ENCODE measurements at places on chromosomes 13 and 19. TPM values are rescaled to one million over a fixed set of nuclear protein-coding genes. Genes with fewer than 3 reads are reported as not detected.

The CABP5 gene
- total RNA-seq = not detected

The FRY gene
- total RNA-seq = 68.8 TPM

The ZNF682 gene
- 9.4 TPM for total RNA-seq

The KLF1 gene
- not detected for total RNA-seq

The FBXO46 gene
- 19.4 TPM for total RNA-seq

The PROZ gene
- not detected for total RNA-seq

The FUT6 gene
- total RNA-seq = not detected

The SWSAP1 gene
- total RNA-seq = 2.6 TPM

The VSTM2B gene
- not detected for total RNA-seq

The CD22 gene
- 1.3 TPM for total RNA-seq

The F2RL3 gene
- 0.07 TPM for total RNA-seq

The XPO4 gene
- 23.4 TPM for total RNA-seq

DNA sequence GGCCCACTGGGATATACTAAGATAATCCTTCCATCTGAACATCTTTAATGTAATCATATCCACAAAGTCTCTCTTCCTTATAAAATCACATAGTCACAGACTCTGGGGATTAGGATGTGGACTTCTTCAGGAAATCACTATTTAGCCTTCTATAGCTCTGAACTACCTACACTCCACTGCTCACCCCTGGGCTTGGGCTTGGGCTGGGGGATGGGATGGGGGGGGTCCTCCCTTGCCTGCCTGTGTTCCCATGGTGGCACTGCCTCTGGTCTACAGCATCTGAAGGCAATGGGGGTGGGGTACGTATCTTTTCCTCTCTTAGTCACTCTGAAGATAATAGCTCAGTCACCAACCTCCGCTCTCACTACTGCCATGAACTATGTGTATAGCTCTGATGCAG lies 67.8 kb upstream of the SERTM1 start:
- DNase-seq = no peak

DNA sequence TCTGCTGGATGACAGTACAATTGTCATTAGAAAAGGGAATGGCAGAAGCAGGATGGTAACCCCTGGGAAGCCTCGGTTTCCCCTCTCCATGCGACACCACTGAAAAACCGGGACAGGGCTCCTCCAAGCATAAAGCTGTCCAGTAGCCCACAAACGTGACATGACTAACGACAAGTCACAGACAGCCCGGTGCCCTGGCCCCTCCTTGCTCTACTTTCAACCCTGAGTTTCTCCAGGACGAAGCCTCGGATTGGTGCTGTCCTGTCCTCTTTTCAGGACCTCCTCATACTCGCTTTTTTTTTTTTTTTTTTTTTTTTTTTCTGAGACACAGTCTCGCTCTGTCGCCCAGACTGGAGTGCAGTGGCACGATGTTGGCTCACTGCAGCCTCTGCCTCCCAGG lies 16.3 kb downstream of the DPP9 start:
- no peak for DNase-seq

DNA sequence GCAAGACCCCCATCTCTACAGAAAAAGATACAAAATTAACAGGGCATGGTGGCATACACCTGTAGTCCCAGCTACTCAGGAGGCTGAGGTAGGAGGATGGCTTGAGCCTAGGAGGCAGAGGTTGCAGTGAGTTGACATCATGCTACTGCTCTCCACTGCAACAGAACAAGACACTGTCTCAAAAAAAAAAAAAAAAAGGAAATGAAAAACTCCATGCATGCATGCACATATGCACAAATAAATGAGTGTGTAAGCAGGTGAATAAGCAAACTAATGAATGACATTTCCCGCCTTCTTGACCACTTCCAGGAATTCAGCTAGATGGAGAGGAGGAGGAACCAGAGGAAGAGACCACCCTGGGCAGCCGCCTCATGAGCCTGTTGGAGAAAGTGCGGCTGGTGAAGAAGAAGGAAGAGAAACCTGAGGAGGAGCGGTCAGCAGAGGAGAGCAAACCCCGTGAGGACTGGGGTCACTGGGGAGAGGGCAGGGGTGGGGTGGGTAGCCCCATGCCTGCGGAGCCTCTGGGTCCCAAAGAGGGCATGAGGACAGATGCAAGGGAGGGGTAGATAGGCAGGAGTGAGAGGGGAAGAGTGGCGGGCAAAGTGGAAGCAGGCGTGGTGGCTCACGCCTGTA lies 58.8 kb downstream of the RYR1 start:
- DNase-seq = no peak

GRCh38 chr19:18464646-18465045 lies 26.7 kb upstream of the ISYNA1 start:
- no peak for DNase-seq

GRCh38 chr19:27745978-27746542 lies 1466.9 kb downstream of the UQCRFS1 start:
- no peak for DNase-seq

- no peak for DNase-seq
Observed at GRCh38 chr13:107351305-107351704, 783.4 kb upstream of the ARGLU1 start.

GRCh38 chr13:79451500-79451962 lies 29.4 kb upstream of the NDFIP2 start:
- peak; percentile 67 for DNase-seq

DNA sequence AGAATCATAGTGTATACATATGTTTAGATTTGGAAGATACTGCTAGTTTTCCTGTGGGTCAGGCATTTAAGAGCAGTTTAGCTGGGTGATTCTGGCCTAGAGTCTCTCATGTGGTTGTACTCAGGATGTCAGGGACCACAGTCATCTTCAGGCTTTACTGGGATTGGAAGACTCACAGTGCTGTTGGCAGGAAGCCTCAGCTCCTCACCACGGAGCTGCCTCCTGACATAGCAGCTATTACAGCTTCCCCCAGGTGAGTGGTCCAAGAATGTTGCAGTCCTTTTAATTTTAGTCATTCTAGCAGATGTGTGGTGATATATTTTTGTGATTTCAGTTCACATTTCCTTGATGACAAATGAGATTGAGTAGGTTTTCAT lies 16.9 kb upstream of the GPR18 start:
- DNase-seq = no peak

DNA sequence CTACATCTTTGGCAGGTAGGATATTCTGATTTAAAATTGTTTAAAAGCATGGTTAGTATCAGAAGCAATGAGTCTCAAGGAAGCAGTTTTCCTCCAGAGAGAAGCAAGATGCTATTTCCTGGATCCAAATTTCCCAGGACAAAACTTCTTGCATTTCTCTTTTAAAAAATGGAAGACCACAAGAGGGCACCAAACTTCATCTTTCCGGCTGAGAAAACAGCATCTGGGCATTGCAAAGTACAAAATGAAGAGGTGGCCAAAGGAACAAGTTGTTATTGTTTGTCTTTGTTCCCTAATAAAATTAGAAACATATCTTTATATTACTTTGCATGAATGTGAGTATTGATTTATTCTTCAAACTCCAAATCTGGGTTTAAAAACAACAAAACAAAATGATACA lies 60.0 kb upstream of the LRCH1 start:
- DNase-seq = no peak

DNA sequence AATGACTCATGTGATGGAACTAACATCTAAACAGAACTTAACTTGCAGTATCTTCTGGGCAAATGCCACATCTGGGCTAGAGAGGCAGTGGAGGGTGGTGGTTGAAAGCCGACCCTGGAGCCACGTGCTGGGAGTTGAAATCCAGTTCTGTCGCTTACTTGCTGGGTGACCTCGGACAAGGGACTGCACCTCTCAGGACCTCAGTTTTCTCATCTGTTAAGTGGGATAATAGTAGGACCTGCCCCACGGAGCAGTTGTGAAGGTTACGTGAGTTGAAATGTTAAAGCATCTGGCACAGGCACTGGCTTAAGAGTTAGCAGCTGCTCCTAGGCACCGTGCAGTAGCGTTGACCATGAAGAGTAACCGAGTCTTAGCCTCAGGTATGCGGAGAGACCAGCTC lies 76.1 kb downstream of the SIPA1L3 start:
- DNase-seq = no peak

- DNase-seq = no peak
Observed at GRCh38 chr13:43129511-43130110, 106.2 kb downstream of the DNAJC15 start.

- DNase-seq = no peak
Observed at GRCh38 chr13:20424949-20425348, 100.7 kb downstream of the CRYL1 start.

DNA sequence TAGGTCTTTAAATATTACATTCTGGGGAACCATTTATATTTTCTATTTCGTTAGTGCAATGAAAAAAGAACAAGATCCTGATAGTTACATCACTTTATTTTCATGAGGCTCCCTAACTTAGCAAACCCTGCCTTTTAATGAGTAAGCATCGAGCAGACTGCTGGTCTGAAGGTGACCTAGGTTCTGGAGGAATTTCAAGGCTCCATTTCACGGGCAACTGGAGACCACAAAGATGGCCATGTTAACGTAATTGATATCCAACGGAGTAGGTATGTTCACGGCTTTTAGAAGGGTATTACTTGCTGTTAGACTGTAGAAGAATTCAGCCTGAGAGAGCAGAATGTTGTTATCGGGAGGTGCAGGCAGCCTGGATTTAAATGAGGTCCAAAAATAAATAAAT lies 1597.6 kb downstream of the EFNB2 start:
- DNase-seq = no peak

DNA sequence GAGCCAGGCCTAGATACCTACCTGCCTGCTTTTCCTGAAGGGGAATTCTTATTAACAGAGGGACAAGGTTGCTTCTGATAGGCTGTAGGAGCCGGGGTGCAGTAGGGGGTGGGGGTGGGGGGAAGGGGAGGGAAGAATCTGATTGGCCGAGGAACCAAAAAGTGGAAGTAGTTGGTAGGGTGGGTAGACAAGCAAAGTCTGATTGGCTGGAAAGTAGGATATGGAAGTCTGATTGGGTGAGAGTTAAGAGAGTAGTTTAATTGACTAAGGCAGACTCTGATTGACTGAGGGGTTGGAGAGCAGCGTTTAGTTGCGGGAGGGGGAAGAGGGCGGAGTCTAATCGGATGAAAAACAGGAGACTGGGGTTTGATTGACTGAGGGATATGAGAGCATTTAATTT lies 9.4 kb upstream of the CYP4F22 start:
- DNase-seq = no peak

DNA sequence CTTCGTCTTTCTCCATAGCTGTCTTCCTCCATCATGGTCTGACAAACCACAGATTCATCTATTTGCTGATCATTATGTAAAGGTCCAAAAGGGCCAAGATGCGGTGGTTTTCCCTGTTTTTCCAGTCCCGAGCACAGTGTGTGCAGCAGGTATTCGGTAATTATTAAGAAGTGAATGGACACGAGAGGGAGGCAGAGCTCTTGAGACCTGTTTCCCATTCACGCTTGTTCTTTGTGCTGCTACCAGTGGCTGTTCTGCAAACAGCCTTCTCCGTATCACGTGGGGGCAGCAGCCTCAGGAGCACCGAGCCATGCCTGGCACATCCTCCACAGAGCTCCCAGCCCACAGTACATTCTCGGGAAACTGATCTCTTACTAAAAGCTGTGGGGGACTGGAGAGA lies 50.3 kb downstream of the CCDC70 start:
- no peak for DNase-seq

GRCh38 chr13:103614761-103615160 lies 548.5 kb upstream of the SLC10A2 start:
- DNase-seq = no peak

DNA sequence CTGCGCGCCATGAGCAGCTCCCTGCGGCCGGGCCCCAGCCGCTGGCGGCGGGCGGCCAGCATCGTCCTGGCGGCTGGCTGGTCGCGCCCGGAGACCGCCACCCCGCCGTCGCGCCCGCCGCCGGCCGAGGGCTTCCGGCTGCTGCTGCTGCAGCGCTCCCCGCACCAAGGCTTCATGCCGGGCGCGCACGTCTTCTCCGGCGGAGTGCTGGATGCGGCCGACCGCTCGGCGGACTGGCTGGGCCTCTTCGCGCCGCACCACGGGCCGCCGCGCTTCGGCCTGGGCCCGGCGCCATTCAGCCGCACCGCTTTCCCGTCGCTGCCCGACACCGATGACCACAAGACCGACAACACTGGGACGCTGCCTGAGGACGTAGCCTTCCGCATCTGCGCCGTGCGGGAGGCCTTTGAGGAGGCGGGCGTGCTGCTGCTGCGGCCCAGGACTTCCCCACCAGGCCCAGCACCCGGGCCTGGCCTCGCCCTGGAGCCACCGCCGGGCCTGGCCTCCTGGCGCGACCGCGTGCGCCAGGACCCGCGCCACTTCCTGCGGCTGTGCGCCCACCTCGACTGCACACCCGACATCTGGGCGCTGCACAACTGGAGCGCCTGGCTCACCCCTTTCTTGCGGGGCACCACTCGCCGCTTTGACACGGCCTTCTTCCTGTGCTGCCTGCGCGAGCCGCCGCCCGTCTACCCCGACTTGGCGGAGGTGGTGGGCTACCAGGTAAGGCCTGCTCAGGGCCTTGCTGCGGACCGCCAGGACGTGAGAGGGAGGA lies 518 bp downstream of the NUDT19 start:
- DNase-seq = peak; percentile 31

- DNase-seq = peak; percentile 26
Observed at GRCh38 chr13:24709186-24709913, 29.1 kb downstream of the ATP12A start.

GRCh38 chr13:98889419-98890085 lies 88.3 kb downstream of the DOCK9 start:
- no peak for DNase-seq

DNA sequence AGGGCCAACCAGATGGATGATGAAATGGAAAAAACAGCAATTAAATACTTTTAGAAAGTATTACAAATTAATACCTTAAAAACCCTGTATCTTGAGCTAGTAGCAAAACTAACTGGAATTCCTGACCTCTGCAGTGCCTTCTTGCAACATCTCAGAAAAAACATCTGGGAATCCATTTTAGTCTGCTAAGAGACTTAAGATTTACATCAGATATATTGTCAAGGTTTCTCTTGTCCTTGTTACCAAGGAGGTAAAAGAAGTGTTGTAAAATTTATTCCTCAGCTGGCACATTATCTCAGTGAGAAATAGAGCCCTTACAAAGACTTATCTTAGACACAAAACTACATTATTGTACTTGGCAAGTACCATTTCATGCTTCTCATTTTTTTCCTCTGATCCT lies 18.5 kb downstream of the KCNRG start:
- DNase-seq = no peak

DNA sequence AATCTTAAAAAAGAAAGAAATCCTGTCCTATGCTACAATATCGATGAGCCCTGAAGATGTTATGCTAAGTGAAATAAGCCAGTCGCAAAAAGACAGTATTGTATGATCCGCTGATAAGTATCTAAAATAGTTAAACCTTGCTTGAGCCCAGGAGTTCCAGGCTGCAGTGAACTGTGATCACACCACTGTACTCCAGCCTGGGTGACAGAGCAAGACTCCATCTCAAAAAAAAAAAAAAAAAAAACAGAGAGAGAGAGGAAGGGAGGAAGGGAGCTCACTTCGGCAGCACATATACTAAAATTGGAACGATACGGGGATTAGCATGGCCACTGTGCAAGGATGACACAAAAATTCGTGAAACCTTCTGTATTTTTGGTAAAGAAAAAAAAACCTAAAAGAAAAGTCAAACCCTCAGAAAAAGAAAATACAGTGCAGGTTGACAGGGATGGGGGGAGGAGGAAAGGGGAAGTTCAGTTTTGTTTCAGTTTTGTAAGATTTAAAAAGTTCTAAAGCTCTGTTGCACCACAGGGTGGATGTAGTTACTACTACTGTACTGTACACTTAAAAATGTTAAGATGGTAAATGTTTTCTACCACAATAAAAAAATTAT lies 8.4 kb downstream of the CLASRP start:
- no peak for DNase-seq
